RPMI7951 (cell line): ENCODE measurements at places on chromosomes 11 and 22.

DNA sequence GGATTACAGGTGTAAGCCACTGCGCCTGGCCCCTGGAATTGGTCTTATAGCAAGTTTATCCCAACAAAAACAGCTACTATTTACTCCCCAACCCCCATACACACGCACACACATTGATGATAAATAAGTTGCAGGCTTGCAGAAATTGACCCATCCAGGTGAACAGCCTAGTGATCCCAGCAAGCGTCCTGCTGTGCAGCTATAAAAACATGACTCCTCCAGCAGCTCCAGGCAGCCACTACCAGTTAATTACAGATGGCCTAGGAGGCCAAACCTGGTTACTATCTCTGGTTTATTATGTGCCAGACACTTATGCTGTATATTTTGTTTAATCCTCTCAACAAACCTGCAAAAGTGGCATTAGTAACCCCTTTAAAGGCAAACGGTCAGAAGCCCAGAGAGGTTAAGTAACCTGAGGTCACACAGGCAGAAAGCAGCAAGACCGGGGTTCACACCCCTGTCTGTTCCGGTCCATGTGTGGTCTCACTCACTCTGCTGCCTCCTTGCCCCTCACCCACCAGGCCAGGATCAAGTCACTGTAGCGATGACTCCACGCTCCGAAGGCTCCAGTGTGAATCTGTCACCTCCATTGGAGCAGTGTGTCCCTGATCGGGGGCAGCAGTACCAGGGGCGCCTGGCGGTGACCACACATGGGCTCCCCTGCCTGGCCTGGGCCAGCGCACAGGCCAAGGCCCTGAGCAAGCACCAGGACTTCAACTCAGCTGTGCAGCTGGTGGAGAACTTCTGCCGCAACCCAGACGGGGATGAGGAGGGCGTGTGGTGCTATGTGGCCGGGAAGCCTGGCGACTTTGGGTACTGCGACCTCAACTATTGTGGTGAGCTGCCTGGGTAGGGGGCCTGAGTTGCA, 6.6 kb downstream of the F2 start:
- DNase-seq: no peak

DNA sequence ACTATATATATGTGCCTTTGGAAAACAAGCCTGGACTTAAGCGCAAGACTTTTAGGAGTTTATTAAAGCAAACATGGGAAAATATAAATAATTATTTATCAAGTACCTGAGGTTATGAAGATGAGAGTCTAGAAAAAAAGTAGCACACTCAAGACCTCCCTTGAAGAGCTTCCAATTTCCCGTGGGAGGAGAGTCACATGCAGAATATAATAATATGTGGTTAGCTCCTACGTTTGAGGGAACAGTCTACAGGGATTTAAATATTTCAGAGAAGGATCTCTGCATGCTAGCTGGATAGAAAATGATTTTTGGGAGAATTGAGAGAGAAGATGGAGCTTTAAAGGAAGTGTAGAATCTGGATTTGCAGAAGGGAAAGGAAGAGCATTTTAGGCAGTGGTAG, 183.8 kb downstream of the SWAP70 start:
- no peak for DNase-seq

- no peak for DNase-seq
These were observed 290.3 kb upstream of the API5 start for GRCh38 chr11:43021466-43021865.

GRCh38 chr11:22477312-22477711, 139.1 kb downstream of the SLC17A6 start:
- no peak for DNase-seq

DNA sequence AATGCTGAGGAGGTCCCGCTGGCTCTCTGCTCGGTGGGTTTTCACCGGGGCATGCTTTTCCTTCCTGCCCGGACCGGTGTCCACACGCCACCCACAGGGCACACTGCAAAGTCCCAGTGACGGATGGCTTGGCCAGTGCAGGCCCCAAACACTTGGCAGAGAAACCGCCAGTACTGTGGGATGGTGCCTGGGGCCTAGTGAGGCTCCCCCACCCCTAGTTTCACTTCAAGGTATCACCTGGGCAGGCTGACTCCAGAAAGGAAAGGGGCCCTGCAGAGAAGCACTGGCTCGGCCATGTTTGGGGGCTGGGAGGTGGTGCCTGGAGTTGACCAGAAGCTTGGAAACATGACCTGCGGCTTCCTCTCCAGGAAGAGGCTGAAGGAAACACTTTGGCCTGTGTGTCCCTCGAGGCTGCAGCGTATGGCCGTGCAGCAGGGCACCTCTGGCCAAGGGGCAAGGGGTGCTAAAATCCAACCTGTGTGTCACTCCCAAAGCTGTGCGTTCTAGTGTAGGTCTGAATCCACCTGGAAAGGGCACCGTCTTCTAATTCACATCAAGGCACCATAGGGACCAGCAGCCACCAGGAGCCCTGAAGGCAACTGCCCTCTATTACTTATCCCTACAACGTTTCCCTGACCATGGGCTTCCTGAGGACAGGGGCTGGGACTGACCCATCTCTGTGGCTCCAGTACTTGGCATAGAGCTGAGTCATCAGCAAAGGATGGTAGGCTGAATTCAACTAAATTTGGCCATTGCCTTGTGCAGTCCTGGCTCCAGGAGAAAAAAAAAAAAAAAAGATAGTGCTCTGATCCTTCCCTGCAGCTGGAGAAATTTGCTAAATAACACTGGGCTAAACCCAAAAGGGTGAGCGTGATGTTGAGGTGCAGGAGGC, 22.6 kb downstream of the TPBGL start:
- no peak for DNase-seq

DNA sequence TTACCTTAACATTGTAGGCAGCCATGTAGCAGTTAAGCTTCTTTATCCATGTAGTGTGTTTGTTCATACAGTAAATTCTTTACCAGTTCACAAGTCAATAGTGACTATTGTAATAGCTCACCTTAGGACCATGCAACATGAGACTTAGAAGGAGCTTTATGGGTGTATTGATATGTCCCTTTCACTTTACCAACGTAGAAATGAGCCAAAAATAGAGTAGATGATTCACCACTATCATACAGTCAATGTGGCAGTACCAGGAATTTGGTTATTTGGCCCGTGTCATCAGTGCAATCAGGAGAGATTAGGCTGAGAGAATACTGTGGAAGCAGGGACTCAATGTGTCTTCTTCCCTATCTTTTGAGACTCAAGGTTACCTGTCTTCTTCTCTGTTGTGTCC, 4.7 kb downstream of the ZDHHC13 start:
- peak; percentile 26 for DNase-seq

DNA sequence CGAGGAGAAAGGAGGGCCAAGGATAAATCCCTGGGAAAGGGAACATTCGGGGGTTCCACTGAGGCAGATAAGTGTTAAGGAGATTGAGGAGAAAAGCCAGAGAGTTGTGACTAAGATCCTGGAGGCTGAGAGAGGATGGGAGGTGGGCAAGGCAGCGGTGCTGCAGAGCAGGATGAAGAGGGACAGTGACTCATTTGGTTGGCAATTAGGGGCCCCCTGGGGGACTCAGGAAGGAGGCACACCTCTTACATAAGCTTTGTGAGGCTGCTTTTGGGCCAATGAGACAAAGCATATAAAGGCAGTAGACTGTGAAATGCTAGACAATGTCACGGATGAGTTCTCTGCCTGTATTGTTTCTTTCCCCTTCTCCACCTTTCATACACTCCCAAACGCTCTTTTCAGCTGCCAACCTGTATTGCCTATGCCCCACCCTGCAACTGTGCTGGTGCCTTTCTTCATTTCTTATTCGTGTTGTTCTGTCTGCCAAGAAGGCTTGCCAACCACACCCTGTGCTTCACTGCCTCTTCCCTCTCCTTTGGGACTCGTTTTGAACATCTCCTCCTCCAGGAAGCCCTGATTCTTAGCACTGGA, 246.8 kb upstream of the KIRREL3 start:
- DNase-seq: no peak
